ENCODE measurements at places on chromosomes 3 and 15. TPM values are rescaled to one million over a fixed set of nuclear protein-coding genes. Genes with fewer than 3 reads are reported as not detected.

DNA sequence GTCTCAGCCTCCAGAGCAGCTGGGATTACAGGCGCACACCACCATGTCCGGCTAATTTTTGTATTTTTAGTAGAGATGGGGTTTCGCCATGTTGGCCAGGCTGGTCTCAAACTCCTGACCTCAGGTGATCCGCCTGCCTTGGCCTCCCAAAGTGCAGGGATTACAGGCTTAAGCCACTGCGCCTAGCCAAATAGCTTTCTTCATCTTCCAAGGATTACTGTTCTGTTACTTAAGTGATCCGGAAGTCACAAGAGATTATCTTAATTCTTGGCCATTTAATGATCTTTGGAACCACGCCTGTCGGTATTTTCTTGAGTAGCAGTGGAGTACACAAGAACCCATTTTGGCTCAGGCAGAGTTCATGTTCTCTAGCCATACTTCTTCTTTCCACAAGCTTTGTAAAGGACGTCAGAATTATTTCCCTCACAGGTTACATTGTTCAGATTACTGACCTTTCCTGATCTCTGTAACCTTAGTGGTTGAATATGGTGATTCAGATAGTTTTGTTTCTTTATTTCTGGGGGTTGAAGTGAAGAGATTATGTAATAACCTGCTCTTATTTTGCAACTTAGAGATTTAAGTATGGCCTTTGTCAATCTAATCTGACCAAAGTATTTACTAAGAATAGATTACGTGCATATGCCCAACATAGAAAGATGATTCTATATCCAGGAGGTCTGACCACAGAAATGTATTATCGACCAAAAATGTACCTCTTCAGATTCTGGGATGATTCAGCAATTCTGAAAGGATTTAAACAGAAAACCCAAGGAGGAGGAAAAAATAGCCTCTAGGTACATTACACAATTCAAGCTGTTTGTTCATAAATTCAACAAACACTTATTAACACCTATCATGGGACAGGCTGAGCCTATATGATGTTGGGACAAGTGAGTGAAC, 132.2 kb downstream of the GREM1 start:
- no peak for DNase-seq

GRCh38 chr3:4950351-4950784, 28.9 kb upstream of the BHLHE40 start:
- no peak for DNase-seq

The UCN2 gene
- total RNA-seq: 0.19 TPM

The LRRC31 gene
- total RNA-seq: 16.5 TPM

DNA sequence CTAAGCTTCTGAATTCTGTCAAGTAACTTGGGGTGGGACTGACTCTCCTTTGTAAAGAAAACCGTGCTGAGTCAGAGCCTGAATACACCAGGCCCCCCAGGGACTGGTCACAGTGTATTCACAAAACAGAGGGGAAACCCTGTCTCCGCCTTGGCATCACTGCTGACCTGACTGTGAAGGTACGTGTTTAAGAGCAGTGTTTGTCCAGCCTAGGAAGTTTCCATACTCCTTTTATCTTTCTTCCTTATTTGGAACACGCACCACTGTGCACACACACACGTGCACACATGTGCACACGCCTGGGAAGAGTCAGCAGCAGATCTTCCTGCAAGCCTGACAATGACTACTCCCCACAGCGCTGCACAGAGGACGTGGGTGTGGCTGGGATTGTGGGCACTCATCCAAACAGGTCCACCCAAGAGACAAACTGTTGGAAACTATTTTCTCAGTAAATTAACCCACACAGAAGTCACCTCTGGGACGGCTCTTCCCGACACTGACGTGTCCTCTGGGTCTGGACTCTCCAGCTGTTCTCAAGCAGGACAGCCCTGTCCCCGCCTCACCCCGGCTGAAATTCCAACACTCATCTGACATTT, 87.7 kb downstream of the ATP10A start:
- DNase-seq: peak; percentile 55

The ERICH6 gene
- not detected for total RNA-seq

The LRRN1 gene
- 1.4 TPM for total RNA-seq

- no peak for DNase-seq
Observed at GRCh38 chr3:123694366-123695087, 109.7 kb upstream of the HACD2 start.

Measured in mucosa of descending colon (tissue), 3 donors.